Lower leg skin (tissue), 4 donors: ENCODE measurements at places on chromosomes 1 and 21. TPM values are rescaled to one million over a fixed set of nuclear protein-coding genes. Genes with fewer than 3 reads are reported as not detected.
A peak's percentile ranks its signal among the peaks of the same experiment; 100 is the strongest.

DNA sequence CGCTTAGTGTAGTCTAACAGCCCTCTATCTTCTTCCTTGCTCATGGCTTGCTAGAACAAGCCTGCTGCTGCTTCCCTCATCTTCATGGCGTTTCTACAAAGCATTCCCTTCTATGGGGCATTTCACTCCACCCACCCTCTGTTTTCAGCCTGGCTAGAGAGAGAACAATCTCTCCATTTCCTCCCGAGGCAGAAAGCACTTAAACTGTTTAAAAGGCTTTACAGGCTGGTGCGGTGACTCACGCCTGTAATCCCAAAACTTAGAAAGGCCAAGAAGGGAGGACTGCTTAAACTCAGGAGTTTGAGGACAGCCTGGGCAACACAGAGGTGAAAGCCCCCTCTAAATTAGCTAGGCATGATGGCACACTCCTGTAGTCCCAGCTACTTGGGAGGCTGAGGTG, 17.8 kb downstream of the ORC1 start:
- DNase-seq, result no peak

DNA sequence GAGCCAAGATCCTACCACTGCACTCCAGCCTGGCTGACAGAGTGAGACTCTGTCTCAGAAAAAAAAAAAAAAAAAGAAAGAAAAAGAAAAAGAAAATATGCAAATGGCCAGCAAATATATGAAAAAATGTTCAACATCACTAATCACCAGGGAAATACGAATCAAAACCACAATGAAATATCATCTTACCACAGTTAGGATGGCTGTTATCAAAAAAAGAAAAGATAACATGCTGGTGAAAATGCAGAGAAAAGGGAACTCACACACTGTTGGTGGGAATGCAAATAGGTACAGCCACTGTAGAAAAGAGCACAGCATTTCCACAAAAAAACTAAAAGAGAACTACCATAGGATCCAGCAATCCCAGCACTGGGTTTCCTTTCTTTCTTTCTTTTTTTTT, 477.5 kb downstream of the SMYD3 start:
- DNase-seq, result no peak

- DNase-seq, result no peak
These were observed 101.4 kb downstream of the SIPA1L2 start for GRCh38 chr1:232528472-232529089.

- DNase-seq, result no peak
These were observed 138.9 kb upstream of the SPATA6 start for GRCh38 chr1:48610628-48611542.

GRCh38 chr1:54012008-54012325, 6.0 kb downstream of the LDLRAD1 start:
- no peak for DNase-seq

DNA sequence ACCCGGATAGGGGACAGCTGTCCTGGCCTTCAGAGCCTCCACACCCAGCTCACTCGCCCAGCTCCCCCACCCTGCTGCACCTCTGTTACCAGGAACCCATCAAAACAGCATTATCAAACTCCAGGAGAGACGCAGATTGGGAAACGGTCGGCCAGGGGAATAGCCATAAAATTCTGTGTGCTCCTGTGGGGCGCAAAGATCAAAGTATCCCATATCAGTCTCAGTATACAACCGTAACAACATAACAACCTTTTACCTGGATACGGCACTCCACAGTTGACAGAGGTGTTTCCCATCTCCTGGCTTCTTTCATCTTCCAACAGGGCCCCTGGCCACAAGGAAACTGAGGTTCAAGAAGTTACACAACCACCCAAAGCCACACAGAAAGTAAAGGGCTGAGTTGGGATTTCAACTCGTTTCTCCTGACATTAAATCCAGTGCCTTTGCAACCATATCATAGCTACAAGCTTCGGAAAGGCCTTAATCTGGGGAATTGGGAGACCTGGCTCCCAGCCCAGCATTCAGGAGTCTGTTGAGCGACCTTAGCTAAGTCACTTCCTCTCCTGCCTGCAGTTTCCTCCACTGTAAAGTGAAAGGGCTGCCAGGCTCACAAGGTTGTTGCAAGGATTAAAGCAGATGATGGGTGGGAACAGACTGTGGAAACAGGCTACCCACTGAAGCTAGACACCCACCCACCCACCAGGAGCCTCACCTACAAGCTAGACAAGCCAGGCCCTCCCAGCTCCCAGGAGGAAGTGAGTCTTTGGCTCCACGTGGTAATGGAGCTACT, 8.1 kb upstream of the EPHB2 start:
- DNase-seq, result no peak

DNA sequence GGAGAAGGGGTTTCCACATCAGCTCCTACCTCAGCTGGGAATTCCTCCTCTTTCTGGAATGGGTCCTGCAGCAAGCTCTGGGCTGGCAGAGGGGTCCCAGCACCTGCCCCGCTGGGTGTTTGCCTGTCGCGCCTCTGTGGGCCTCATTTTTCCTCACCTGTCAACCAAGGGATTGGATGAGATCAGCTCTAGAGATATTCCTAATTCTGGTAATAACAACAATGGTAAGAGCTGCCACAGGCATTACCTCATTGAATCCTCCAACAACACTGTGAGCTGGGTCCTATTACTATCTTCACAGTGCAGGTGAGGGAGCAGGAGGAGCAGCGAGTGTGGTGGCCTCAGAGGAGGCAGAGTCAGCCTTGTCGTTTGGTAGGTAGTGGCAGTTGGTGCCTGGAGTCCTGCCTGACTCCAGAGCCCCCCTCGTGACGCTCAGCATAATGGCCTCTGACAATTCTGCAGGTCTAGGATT, 23.3 kb upstream of the PAX7 start:
- DNase-seq, result no peak

GRCh38 chr1:29237852-29238619, 1.7 kb downstream of the PTPRU start:
- DNase-seq, result peak; percentile 22

DNA sequence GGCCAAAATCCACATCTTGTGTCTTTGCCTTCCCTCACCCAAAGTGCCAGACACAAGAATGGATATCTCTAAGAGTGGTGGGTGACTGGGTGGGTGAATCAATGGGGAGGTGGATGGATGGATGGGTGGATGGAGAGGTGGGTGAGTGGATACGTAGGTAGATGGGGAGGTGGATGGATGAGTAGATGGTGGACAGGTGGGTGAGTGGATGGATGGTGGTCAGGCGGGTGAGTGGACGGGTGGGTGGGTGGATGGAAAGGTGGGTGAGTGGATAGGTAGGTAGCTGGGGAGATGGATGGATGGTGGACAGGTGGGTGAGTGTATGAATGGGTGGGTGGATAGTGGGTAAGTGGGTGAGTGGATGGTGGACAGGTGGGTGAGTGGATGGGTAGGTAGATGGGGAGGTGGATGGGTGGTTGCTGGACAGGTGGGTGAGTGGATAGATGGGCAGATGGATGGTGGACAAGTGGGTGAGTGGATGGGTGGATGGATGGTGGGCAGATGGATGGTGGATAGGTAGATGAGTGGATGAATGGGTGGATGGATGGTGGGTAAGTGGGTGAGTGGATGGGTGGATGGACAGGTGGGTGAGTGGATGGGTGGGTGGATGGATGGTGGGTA, 34.2 kb downstream of the SLC19A1 start:
- DNase-seq, result no peak

DNA sequence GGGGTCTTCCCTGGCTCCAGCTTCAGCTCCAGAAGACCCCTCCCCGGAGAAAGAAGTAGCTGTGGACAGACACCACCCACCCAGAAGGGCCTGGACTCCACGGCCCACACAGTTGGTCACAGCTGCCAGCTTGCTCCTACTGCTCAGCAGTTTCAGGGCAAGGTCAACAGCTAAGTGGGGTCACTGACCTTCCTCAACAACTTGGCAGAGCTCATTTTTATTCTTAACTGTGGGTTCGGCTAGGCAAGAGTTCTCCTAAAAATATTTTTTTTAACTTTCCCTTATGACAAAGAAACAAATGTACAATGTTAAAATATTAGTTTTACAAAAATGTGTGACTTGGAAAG, 41.9 kb downstream of the CTNNBIP1 start:
- DNase-seq, result no peak

DNA sequence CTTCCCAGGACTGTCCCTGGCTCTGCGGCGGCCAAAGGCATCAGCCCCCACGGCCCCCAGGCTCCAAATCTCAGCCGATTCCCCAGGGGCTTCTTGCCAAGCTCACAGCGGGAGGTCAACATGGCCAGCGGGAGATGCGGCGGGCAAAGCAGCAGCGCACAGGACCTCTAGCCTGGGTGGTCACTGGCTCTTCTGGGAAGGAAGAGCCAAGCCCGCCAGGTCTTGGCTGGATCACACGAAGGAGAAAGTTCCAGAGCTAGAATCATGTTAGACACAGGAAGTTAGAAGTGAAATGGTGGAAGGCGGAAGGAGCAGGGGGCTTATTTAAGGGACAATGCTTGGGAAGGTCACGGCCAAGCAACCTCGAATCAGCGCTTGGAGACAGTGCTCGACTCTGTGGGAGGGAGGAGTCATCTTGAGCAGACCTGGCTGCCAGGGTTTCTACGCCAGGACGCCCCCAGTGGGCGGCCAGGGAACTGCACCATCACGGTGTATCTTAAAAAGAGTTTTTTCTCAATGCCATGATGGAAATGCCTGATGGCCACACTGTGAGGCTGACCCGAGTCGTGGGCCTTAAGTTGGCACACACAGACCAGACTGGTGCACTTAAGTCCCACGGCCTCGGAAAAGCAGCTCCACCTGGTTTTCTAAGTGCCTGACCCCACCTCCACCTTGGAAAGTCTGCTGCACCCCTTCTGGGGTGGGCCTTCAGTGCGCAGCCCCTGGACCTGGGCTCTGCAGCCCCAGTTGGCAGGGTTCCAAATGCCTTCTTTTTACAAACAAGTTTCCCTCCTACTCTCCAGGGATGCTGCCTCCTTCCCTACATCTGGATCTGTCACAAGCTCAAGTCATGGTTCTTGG, 29.3 kb downstream of the SLC66A1 start:
- peak; percentile 95 for DNase-seq

GRCh38 chr1:202576816-202577215, 133.4 kb downstream of the SYT2 start:
- no peak for DNase-seq

DNA sequence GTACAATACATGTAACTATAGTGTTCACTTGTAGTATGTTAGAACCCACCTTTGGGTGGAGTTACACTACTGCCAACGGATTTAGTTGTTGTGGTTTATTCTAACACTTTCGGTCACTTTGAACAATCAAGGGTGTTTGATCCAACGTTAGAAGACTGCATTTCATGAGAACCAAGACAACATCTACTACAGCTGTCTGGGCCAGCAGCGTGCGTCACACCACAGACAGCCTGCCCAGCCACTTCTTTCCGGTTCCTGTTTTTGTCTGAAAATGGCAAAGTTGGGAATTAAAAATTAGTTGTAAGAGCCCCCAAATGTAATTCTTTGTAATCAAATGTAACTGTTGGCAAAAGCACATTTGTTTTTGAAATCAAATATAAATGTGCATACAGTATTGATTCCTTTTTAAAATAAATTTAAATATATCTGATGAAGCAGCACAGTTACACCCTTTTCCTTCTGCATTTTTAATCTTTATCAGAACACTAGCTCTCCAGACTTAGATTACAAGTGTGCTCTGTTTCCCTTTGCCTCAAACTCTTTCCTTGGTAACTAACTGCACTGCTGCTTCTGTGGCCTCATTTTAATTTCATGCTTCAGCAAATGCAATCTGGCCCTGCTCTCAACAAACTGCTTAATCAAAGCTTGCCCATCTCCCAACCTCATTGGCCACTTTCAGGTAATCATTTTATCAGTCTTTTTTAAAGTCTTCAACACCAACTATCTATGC, 86.6 kb upstream of the DPH5 start:
- peak; percentile 34 for DNase-seq

DNA sequence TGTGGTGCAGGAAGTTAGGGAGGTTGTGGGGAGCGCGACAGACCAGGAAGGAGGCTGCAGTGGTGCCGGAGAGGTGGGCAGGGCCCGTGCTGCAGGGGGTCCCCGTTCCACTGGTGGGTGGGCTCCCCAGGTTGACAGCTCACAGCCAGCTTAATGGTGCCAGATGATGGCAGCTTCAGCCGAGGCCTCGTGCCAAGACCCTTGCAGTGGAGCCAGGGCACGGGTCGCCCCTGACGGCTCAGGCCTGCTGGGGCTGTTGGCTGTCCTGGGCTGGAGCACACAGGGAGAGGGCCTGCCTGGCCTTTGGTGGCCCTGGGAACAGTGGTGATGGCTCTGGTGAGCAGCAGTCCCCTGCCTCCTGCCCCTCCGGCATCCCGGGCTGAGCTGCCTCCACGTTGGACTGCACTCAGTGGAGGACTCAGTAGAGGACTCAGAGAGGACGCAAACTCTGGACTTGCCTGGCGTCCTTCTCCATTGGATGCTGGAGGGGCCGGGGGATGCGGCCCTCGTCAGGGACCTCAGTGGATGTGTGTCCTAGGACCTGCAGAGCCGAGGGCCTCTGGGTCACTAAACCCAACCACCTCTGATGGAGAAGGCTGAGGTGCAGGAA, 46.8 kb upstream of the CCDC27 start:
- DNase-seq, result no peak

DNA sequence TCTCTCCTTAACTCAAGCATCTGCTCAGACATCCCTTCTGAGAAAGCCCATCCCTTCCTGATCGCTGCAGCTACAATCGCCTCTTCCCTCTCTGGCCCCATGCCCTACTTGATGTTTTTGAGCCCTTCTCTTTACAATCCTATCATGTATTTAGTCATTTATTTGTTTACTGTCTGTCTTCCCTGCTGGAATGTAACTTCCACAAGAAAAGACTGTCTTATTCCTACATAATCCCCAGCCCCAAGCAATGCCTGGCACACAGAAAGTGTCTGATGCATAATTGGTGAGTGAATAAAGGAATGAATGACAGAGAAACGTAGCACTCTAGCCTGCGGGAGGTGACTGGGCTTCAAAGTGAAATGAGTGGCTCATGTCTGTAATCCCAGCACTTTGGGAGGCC, 25.4 kb downstream of the ECE1 start:
- DNase-seq, result no peak

- no peak for DNase-seq
These were observed 45.4 kb upstream of the SELENON start for GRCh38 chr1:25754470-25755181.

DNA sequence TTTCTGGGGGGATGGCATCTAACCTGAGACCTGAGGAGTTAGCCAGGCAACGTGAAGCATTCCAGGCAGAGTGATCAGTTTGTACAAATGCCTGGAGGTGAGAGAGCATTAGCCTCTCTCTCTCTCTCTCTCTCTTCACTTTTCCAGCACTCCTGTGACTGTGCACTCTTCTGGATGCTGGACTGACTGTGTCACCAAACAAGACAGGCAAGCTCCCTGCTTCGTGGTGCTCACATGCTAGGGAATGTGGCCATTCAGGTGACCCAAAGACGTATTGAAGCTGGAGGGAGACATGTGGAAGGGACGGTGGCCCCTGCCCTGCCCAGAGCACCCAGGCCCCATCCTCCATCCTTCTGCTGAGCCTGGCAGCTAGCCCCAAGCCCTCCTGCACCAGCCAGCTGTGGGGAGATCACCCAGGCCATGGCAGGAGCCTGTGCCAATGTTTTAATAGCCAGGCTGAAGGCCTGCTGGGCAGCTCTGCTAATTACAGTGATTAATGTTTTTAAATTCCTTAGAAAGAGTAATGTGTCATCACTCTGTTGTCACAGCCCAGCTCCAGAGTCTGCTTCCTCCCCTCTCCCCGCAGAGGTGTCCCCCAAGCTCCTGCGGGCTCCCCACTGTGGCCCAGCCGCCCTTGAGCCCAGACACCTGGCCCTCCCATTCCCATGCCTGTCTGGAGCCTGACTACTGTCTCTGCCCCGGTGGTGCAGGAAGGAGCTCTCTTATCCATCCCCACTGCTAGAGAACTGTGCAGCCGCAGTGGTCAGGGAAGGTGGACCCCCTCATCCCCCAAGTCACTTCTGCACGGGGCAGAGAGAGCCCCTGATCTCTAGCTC, 48.9 kb downstream of the UBIAD1 start:
- DNase-seq, result no peak

Gene XCL1
- not detected for total RNA-seq

Gene HSF2BP
- 0.39 TPM for total RNA-seq

Gene PDXK
- total RNA-seq, result 35.6 TPM

Gene GSTM5
- 0.23 TPM for total RNA-seq
